Ovary (tissue), 10 donors: ENCODE measurements at places on chromosomes 3 and 15. TPM values are rescaled to one million over a fixed set of nuclear protein-coding genes. Genes with fewer than 3 reads are reported as not detected.

Gene UBA7
- total RNA-seq: 67.8 TPM

Gene RAD51
- total RNA-seq: not detected

Gene ARHGAP31
- 41.4 TPM for total RNA-seq

Gene CCR8
- not detected for total RNA-seq

Gene AMT
- total RNA-seq: 6.4 TPM

Gene FAM174B
- total RNA-seq: 13.8 TPM
